ENCODE measurements at places on chromosomes 12 and 14. TPM values are rescaled to one million over a fixed set of nuclear protein-coding genes. Genes with fewer than 3 reads are reported as not detected.

Gene CFAP54
- total RNA-seq: 1.4 TPM

Gene OR10P1
- not detected for total RNA-seq

Gene RNASE1
- not detected for total RNA-seq

Gene NPAS3
- 0.28 TPM for total RNA-seq
